Stimulated activated CD4-positive, alpha-beta T cell treated with anti-CD3 and anti-CD28 coated beads, Interleukin-1b, Interleukin-23, amount 100 ng/mL, for 4 hours (primary cell): ENCODE measurements at places on chromosomes 4 and X.

DNA sequence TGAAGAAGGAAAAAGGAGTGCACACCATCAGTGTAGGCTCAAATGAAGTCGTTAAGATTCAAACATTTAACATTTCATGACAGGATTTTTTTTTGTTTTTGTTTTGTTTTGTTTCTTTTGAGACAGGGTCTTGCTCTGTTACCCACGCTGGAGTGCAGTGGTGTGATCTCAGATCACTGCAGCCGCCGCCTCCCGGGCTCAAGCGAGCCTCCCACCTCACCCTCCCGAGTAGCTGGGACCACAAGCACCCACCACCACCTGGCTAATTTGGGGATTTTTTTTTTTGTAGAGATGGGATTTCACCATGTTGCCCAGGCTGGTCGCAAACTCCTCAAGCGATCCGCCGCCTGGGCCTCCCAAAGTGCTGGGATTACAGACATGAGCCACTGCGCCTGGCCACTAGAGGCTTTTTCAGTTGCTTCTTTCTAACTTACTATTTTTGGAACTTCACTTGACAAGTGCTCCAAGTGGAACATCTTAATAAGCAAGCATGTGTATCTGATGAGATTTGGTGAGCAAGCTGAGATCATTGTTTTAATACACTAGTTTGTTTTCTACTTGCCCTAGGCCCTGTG, 78.9 kb upstream of the CNKSR2 start:
- DNase-seq = no peak

DNA sequence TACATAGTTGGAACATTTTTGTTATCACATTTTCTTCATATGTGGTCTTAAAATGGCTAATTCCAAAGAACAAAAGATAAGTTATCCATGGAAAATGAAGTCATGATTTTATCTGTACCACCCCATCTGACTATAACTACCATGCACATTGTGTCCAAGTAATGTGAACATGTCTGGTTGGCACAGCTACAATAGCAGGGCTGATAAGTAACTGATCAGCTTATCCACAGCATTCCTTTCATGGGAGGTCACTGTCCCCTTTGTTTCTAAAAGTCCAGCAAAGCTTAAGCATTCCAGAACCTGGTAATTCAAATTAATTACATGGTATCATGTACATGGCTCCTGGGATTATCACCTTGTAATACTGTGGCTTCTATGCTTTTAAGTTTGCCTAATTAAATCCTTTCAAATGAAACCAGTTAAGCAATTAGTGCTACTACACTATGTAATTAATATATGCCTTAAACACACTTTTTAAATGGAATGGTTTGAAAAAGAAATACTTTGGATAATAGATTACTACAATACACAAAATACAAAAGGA, 21.1 kb upstream of the SORBS2 start:
- DNase-seq = no peak

DNA sequence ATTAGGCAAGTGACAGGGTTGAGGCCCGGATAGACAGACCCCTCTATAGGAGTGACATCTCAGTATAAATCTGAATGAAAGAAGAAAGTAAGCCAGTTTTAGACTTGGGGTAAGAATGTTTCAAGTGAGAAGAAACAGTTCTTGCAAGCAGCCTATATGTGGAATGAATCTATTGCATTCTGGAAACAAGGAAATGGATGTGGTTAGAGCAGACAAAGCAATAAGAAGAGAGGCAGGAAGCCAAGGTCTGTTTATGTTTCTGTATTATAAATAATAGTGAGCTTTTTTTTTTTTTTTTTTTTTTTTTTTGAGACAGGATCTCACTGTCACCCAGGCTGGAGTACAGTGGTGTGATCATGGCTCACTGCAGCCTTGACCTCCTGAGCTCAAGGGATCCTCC, 255.8 kb downstream of the UNC5C start:
- no peak for DNase-seq

- no peak for DNase-seq
Observed at GRCh38 chr4:80029364-80029763, 43.7 kb downstream of the ANTXR2 start.

DNA sequence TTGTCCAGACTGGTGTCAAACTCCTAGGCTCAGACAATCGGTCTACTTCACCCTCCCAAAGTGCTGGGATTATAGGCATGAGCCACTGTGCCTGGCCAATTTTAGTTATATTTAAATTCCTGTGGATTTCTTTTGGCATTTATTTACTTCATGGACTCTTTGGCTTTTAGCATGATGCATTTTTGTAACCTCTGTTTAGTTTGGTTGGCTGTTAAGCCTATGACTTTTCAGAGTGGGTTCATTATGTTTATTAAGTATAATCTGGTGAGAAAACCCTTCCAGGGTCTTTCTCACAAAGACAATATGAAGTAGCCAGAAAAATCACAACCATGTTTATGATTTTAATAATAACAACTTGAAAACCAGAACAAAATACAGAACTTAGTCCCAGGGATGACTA, 49.4 kb downstream of the USP38 start:
- no peak for DNase-seq

GRCh38 chr4:31261632-31262031, 541.5 kb downstream of the PCDH7 start:
- no peak for DNase-seq

DNA sequence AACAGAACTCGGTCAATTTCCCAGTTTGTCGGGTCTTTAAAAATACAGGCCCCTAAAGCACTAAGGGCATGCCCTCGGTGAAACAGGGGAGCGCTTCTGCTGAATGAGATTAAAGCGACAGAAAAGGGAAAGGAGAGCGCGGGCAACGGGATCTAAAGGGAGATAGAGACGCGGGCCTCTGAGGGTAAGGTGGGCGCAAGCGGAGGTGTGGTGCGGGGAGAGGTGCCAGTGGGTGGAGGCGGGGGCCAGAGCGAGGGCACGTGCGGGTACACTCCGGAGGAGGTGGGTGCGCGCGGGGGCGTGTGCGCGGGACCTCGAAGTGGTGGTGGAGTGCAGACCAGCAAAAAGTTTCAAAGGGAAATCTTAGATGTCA, 787 bp upstream of the TET2 start:
- DNase-seq = peak; percentile 30

DNA sequence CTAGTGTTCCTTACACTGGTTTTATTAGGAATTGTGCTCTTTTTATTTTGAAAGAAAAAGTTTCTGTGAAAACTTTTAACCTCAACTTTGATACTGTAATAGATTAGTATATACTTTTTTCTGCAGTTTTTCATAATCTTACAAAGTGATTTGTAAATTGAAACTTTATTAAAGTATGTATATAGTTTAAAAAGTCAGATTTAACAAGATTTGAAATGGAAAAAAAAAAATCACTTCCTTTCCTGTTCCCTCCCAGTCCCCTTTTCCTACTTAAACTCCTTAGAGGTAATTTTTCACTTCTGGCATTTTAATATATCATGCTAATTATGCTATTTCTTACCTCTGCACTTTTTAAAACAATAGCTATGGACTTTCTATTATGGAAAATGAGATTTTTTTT, 49.3 kb downstream of the PAQR3 start:
- DNase-seq = no peak

DNA sequence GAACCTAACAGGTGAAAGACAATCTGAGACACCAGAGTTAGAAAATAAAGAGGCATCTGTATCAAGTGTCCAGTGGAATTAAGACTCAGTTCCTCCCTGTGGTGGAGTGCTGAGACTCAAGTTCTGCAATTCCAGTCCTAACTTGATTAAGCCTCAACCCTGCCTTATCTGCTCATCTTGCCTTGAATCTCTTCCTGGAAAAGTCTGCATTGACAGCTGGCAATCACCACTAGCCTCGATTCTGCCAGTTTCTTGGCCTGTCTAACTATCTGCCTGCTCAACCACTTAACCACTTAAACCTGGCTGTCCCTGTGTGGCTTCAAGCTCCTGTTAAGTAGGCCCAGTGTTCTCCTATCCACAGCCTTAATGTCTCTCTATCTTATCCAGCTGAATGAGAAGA, 22.4 kb upstream of the NEIL3 start:
- no peak for DNase-seq

DNA sequence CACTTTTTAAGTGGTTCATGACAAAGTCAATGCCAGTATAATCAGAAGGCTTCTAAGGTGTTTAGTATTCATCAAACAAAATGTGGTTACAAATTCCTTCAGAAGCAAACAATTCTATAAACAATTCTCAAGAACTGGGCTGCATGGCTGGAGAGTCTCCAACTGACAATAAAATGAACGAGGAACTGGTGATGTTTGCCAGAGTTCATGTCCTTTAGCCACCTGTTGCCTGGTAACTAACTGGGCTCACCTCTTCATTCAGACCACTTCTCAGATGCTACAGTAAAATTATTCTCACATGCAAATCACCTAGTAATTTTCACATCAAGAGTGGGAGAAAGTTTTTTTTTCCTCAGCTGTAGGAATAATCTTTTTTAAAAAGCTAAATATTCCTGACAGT, 53.3 kb downstream of the CAMK2D start:
- no peak for DNase-seq

DNA sequence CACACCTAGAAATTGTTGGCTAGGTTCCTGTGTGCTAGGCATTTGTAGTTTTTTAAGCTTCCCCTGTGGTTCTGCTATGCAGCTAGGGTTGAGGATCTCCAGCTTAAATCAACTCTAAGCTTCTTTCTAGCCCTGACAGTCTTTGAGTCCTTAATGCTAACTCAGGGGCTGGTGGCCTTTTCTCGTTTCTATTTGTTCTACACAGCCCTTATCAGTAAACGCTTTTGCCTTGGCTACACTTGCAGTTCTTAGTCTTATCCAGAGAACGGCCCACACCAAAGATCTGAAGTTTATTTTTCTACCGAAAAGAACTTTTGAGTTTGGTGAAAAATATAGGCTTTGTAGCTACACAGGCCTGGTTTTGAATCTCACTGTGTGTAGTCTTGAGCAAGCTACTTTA, 212.0 kb downstream of the DHX15 start:
- DNase-seq = no peak

- DNase-seq = no peak
Observed at GRCh38 chrX:39125834-39126233, 324.6 kb downstream of the MID1IP1 start.

GRCh38 chrX:46333550-46333949, 211.7 kb downstream of the ZNF674 start:
- DNase-seq = no peak

GRCh38 chr4:148300877-148301276, 141.3 kb downstream of the NR3C2 start:
- DNase-seq = no peak

- DNase-seq = no peak
Observed at GRCh38 chr4:69323284-69323683, 43.0 kb downstream of the UGT2B28 start.

DNA sequence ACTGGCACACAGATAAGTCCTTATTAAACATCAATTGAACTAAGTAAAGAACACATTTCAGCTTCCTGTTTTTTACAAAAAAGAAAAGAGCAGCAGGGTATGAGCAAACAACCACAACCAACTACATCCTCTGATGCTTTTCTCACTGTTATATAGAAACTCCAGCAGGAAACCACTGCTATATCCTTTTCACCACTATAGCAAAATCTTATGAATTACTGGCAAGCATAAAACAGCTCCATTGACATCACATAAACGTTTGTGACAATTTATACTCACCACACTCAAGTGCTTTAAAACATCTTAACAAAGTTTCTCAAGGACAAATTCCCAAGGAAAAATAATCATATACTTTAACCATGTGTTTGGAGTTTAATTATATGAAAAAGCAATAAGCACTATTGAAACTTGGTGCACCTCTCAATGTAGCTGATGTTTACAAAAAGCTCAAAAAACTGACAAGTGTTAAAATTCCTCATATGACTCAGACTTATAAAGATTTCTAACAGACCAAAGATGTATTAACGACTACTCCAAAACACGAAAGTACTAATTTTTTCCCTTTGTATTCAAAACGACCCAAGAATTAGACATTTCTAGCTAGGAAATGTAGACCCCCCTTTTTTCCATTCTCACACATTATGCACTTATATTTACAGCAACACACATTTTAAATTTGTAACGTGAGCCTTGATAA, 12.9 kb downstream of the GPRIN3 start:
- DNase-seq = no peak

GRCh38 chrX:50721764-50722521, 92.1 kb downstream of the SHROOM4 start:
- no peak for DNase-seq

GRCh38 chrX:106933538-106933961, 13.3 kb downstream of the CLDN2 start:
- DNase-seq = no peak

GRCh38 chr4:3262208-3263052, 13.5 kb downstream of the MSANTD1 start:
- DNase-seq = no peak

DNA sequence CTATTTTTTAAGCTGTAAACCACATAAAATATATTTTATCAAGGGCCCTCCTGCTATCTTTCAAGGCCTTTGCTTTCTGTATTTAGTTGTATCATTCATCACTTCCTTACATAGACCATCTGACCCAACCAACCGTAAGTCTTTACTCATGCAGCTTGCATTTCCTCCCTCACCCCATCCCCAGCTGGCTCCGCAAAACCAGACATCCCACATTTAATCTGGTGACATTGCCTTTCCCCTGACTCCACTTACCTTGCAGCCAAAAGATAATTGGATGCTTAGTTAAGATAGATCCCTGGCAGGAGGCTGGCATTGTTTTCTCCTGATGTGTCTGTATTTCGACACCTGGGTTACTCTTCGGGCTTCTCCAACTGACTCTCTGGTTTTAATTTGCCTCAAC, 183.7 kb upstream of the LDB2 start:
- DNase-seq = no peak

DNA sequence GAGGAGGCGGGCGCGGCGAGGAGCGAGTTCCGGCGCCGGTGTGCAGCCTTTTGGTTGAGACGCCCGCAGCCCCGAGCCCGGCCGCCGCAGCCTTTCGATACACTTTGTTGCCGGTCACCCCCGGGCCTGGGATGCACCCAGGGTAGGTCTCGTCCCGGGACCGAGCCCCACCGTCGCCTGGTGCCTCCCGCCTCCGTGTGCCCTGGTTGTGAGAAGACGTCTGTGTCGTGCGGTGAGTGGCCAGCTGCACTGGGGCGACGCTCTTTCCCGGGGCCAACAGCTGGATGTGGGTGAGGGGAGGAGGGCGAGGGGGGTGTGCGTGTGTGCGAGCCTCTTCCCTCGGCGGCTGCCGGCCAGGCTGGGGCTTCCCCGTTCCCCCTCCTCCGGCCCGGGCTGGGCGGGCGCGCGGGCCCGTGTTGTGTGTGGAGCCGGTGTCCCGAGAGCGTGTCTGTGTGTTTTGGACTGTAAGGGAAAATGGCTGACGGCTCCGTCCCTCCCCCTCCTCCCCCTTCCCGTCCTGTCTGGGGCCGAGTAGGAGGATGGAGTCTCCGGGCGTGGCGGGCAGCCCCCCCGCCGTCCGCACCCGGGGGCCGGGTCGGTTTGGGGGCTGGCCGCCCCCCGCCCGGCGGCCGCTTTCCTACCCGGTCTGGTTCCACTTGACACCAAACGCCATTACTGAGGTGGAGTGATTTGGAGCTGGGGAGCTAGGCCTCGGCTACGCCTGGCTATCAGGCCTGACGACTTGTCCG, 807 bp downstream of the USP9X start:
- peak; percentile 5 for DNase-seq
